ENCODE measurements at places on chromosomes 5 and 9. TPM values are rescaled to one million over a fixed set of nuclear protein-coding genes. Genes with fewer than 3 reads are reported as not detected.

DNA sequence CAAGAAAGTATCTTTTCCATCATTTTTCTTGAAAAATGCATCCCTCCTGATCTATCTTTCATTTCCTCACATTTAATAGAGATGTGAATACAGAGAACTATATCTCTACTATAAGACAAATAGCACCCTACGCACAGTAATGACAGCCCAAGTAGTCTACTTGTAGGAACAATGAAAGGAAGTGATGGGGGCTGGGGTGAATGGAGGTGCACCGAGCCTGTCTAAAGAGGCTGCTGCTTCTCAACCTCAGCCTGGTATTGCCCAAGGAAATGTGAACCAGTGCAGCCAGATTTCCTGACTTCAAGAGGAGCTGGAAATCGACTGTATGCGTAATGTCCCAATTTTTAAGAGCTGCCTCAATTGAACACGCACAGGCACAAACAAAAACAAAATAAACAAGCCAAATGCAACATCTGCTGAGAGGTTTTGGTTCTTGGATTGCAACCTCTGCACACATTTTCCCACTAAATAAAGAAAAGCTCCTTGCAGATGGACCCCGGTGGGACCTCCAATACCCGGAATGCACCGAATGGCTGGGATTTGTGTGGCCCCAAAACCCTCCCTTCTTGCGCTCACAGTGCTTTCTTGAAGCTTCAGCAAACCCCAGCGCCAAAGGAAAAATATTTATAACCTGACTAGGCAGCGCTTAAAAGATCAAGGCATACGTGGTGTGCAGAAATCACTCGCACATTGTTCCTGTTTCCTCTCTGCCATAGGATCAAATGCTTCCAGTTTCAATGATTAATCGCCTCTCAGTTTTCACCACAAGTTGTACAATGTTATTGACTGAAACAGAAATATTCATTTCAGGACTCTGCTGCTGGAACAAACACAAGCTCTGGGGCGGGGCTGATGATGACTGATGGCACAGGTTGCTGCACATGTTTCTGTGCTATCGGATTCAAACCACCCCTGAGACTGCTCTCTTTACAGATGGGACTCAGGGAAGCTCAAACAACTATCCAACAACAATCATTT is 68.3 kb downstream of the KCNIP1 start:
- no peaks in the 10 kb centered on the region for H3K4me1 ChIP-seq
- no peak overlapping the region for H3K27ac ChIP-seq

GRCh38 chr9:134208310-134208841 is 44.0 kb upstream of the RNU6ATAC start:
- peaks cover 8% of the 10 kb centered on the region for H3K4me1 ChIP-seq
- DNase-seq = peak; percentile 66
- H3K27me3 ChIP-seq = no peaks in the 10 kb centered on the region
- no peaks in the 10 kb centered on the region for H3K36me3 ChIP-seq

The ACTBL2 gene
- not detected for total RNA-seq

DNA sequence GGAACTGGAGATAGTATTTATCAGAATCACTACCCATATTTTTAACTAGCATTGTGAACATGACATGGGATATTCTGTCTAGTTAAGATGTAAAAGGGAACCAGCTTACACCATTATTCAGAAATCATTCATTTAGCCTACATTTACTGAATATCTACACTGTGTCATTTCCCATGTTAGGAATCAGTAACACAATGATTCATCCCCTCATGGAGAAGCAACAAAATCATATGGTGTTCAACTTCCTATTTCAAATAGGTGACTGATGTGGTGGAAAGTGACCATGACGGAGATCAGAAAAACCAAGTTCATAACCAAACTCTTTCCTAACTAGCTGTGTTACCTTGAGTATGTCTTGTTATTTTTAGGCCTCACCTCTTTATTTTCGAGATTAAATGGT is 550.0 kb upstream of the TUSC1 start:
- H3K4me3 ChIP-seq = no peak overlapping the region
- H3K36me3 ChIP-seq = no peaks in the 10 kb centered on the region
- H3K27ac ChIP-seq = no peak overlapping the region
- no peak for DNase-seq

GRCh38 chr9:16623989-16624743 is 246.3 kb downstream of the BNC2 start:
- no peak for DNase-seq
- no peaks in the 10 kb centered on the region for H3K36me3 ChIP-seq
- no peaks in the 10 kb centered on the region for H3K27me3 ChIP-seq
- H3K4me1 ChIP-seq = no peaks in the 10 kb centered on the region
- no peak overlapping the region for H3K4me3 ChIP-seq
- no peak overlapping the region for H3K27ac ChIP-seq

The FBXL7 gene
- 6.9 TPM for total RNA-seq

DNA sequence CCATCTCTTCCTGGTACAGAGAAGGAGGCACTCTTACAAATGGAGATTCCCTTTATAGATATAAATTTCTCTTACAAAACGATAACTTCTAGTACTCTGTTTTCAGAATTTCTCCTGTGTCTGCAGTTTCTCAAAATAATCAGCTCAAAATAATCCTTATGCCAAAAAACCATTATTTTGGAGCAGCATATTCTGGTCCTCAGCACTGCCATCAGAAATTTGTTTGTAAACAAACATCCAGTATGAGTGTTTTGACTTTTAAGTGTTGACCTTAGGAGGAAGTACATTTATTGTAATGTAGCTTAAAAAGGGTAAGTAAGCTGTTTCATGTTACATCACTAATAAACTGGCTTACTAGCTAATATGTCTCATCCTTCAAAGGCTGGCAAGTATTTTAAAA is 52.8 kb upstream of the SNAPC3 start:
- H3K4me1 ChIP-seq = no peaks in the 10 kb centered on the region
- no peak overlapping the region for H3K27ac ChIP-seq
- H3K27me3 ChIP-seq = no peaks in the 10 kb centered on the region
- H3K4me3 ChIP-seq = no peak overlapping the region

- H3K27me3 ChIP-seq = no peaks in the 10 kb centered on the region
- H3K27ac ChIP-seq = no peak overlapping the region
- DNase-seq = no peak
- H3K36me3 ChIP-seq = no peaks in the 10 kb centered on the region
- H3K4me3 ChIP-seq = no peak overlapping the region
These were observed 12.0 kb downstream of the CTNNAL1 start for GRCh38 chr9:109001275-109001676.

DNA sequence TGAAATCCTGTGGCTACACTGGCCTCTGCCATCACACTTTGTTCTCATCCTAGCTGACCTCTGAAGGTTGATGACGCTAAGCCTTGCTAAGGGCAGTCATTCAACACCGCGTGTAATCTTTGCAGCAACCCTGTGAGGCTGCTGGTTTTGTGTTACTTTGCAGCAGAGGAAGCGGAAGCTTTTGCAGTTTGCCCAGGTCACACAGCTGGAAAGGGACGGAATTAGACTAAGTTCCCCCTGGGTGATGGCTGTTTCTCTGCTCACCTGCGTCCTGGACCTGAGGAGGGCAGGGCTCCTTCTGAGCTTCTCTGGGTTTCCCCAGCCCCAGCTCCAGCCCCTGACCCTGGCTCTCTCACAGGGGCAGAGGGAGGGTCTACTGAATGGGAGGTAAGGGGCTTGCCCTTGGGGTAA is 7.3 kb upstream of the SLC25A51 start:
- no peak for DNase-seq
- no peaks in the 10 kb centered on the region for H3K36me3 ChIP-seq
- H3K4me3 ChIP-seq = no peak overlapping the region
- H3K4me1 ChIP-seq = no peaks in the 10 kb centered on the region
- H3K27me3 ChIP-seq = no peaks in the 10 kb centered on the region

DNA sequence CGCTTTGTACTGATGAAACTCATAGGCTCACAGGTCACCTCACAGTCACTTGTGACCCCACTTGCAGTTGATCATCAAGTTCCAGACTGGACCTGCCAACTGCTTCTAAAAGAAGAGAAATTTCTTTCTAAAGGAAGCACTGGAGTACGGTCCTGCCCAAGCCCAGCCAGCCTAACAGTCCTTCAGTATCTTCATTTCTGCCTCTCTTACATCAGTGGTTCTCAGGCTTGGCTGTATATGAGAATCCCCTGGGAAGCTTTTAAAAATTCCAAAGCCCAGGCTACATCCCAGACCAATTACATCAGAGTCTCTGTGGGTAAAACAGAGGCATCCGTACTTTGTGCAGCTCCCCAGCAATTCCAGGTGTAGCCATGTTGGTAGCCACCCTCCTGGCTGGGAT is 282.1 kb downstream of the NFIB start:
- H3K36me3 ChIP-seq = no peaks in the 10 kb centered on the region
- H3K27ac ChIP-seq = no peak overlapping the region
- no peaks in the 10 kb centered on the region for H3K4me1 ChIP-seq

DNA sequence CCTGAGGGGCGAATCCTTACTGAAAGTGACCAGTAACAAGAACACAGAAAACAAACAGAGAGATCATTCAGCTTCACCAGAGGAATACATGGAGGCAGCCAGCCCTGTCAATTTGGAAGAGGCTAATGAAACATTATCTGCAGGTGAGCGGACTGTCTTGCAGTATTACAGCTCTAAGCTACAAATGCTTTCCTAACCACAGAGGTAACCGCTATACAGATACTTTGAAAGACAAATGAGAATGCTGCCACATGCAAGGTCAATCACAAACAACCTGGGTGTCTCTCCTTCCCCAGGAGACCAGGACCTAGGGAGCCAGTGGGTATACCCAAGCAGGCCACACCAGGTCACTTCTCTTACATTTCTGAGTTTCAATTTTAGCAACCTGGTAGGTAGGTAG is 30.2 kb downstream of the EFNA5 start:
- DNase-seq = no peak
- no peak overlapping the region for H3K4me3 ChIP-seq
- H3K27me3 ChIP-seq = no peaks in the 10 kb centered on the region
- H3K27ac ChIP-seq = no peak overlapping the region
- H3K36me3 ChIP-seq = no peaks in the 10 kb centered on the region

GRCh38 chr5:169416583-169417196 is 115.8 kb upstream of the SLIT3 start:
- H3K27me3 ChIP-seq = no peaks in the 10 kb centered on the region
- DNase-seq = no peak
- H3K4me1 ChIP-seq = no peaks in the 10 kb centered on the region
- peak overlapping the region; percentile 7 for H3K27ac ChIP-seq
- no peaks in the 10 kb centered on the region for H3K36me3 ChIP-seq

The POLR3G gene
- total RNA-seq = 2.0 TPM

The ROR2 gene
- total RNA-seq = 10.2 TPM

The LCN1 gene
- total RNA-seq = not detected

DNA sequence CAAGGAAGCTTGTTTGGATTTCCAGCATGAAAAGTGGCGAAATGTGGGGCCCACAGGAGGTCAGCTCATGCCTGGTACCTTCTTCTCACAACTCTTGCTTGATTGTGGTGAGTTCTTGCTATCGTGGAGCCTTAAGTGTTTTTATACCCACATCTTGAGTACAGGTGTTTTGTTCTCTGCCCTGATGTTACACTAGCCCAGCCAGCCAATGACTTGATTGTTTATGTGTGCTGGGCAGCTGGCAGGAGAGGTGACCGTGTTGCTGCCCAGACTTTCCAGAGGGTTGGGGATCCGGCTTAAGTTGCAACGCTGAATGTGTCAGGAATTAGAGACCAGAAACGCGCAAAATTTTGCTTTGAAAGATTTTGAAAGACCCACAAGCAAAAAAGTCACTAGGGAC is 24.0 kb upstream of the TPPP start:
- H3K27ac ChIP-seq = no peak overlapping the region
- no peak for DNase-seq
- no peaks in the 10 kb centered on the region for H3K4me1 ChIP-seq
- H3K4me3 ChIP-seq = no peak overlapping the region

GRCh38 chr5:102511666-102512065 is 12.9 kb upstream of the SLCO6A1 start:
- no peaks in the 10 kb centered on the region for H3K36me3 ChIP-seq
- no peak overlapping the region for H3K27ac ChIP-seq
- DNase-seq = no peak

DNA sequence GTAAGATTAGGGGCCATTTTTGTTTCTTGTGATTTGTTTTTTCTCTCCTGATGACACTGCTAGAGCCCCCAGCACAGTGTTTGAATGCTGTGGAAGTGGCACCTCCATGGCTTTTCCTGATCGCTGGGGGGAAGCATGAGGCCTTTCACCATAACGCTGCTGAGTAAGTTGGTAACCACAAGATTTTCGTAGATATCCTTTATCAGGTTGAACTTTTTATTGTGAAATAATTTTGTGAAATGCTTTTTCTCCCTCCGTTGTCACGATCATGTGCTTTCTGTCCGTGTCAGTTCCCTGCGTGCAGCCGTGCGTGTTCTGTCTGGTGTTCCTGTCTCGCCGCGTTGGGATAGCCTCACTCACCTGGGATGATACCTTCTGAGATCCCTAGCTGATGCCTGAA is 59.4 kb downstream of the EHMT1 start:
- DNase-seq = no peak
- H3K27ac ChIP-seq = no peak overlapping the region
- H3K36me3 ChIP-seq = no peaks in the 10 kb centered on the region

DNA sequence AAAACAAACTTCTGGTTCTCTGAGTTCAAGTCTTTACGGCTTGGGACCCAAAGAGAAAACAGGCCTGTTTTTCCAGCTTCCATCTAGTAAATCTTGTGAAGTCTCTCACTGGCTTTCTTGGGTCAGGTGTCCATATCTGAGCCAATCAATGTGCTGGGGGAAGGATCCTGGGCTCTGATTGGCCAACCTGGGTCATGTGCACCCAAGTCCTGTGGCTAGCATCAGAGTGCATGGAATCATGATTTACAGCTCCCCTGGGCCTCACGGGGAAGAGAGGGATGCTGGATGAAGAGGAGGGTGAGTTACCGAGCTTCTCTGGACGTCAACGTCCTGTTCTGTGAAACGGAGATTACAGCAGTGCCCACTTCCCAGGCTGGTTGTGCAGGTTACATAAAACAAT is 19.4 kb downstream of the CXCL14 start:
- H3K36me3 ChIP-seq = no peaks in the 10 kb centered on the region
- no peak overlapping the region for H3K27ac ChIP-seq
- no peaks in the 10 kb centered on the region for H3K4me1 ChIP-seq
- no peaks in the 10 kb centered on the region for H3K27me3 ChIP-seq
- H3K4me3 ChIP-seq = no peak overlapping the region
- DNase-seq = no peak

DNA sequence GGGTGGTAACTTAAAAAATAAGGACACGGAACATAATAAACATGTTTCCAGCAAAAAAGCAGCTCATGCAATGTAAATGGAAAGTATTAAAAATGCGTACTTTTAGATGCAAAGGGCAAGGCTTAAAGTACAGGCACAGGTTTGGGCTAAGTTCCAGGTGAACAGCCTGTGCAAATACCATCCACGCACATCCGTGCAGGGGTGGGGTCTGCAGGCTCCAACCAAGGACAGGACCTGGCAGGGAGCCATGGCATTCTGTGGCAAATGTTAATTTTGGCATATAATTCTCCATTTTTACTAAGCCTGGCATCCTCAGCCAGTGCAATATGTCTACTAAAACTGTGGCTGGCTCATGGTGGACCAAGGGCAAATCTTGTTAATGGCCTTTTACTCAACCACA is 365.8 kb upstream of the DAP start:
- no peak for DNase-seq
- no peak overlapping the region for H3K4me3 ChIP-seq
- H3K27me3 ChIP-seq = no peaks in the 10 kb centered on the region

The SEMA6A gene
- total RNA-seq = 33.9 TPM

The NDUFA8 gene
- 30.5 TPM for total RNA-seq
